Activated T-cell treated with anti-CD3 and anti-CD28 coated beads, Interleukin-2, amount 50 U/mL, for 72 hours (primary cell): ENCODE measurements at places on chromosomes 7 and 10. TPM values are rescaled to one million over a fixed set of nuclear protein-coding genes. Genes with fewer than 3 reads are reported as not detected.

- H3K36me3 ChIP-seq: no peaks in the 10 kb centered on the region
- DNase-seq: no peak
- no peaks in the 10 kb centered on the region for H3K27me3 ChIP-seq
These were observed 547.8 kb downstream of the SORCS3 start for GRCh38 chr10:105188737-105189462.

- H3K4me3 ChIP-seq: no peak overlapping the region
- no peak for DNase-seq
- H3K36me3 ChIP-seq: no peaks in the 10 kb centered on the region
- no peaks in the 10 kb centered on the region for H3K27me3 ChIP-seq
- no peak overlapping the region for H3K27ac ChIP-seq
- H3K4me1 ChIP-seq: no peaks in the 10 kb centered on the region
These were observed 103.7 kb upstream of the ZMIZ1 start for GRCh38 chr10:78964952-78965633.

The POM121C gene
- 72.5 TPM for total RNA-seq

The GIMAP5 gene
- 50.5 TPM for total RNA-seq
